Thymus (tissue), 14 donors: ENCODE measurements at places on chromosomes 7 and 10.
A peak's percentile ranks its signal among the peaks of the same experiment; 100 is the strongest.

DNA sequence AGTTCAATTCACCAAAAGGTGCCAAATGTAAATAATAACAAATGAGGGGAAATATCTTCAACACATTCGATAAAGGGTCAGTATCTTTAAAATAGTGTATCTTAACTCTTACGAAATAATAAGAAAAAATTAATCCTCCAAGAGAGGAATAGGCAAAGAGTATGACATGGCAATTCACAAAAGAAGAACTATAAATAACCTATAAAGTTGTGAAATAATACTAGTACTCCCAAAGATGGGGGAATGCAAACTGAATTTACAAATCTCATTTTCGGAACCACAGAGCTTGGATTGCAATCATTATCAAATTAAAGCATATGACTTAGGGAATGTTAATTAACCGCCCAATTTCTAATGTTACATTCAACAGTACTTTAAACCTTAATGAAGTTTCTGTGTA is 78.2 kb upstream of the TARP start:
- peaks cover 38% of the 10 kb centered on the region for H3K4me1 ChIP-seq
- H3K4me3 ChIP-seq: no peak overlapping the region
- no peak for DNase-seq

DNA sequence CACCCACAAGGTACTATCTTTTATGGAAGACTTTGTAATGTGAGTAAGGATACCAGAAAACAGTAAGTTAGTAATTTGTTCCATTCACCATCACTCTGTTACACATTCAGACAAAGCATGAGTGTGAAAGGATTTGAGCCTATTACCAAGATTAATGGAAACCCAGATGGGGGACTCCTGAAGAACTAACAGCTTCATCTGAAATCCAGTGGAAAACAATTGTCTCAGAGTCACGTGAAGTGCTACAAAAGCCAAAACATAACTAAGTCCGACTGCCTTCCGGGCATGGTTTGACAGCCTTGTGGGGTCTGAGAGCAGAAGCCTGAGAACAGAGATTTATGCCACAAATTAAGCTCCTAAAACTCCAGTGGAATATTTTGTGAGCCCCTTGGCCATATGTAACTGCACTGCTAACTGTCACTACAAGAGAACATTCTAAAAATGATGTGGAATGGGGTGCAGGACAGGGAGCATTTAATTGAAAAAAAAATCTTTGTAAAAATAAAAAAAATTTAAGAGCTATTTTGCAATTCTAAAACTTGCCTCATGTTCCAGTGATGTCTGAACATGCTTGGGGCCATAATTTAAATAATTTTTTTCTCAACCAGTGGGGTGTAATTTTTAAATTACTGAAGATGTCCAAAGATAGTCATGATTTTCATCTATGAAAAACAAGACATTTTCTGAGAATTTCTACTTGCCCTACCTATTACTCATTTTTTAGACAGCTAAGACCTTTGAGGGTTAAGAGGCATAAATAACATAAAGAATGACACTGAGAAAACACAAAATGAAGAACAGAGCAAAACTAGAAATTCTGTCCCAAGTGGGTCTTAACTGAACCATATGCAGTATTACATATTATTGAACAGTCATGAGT is 555.0 kb downstream of the INHBA start:
- no peak overlapping the region for H3K27ac ChIP-seq
- no peak overlapping the region for H3K4me3 ChIP-seq
- no peaks in the 10 kb centered on the region for H3K27me3 ChIP-seq
- DNase-seq: no peak
- H3K36me3 ChIP-seq: no peaks in the 10 kb centered on the region
- no peaks in the 10 kb centered on the region for H3K4me1 ChIP-seq

- no peaks in the 10 kb centered on the region for H3K36me3 ChIP-seq
- H3K27me3 ChIP-seq: no peaks in the 10 kb centered on the region
- no peak for DNase-seq
- H3K4me3 ChIP-seq: no peak overlapping the region
- no peaks in the 10 kb centered on the region for H3K4me1 ChIP-seq
Observed at GRCh38 chr7:119132436-119132835, 907.9 kb downstream of the ANKRD7 start.

GRCh38 chr7:1101563-1102431 is 13.9 kb downstream of the GPER1 start:
- H3K27me3 ChIP-seq: no peaks in the 10 kb centered on the region
- no peaks in the 10 kb centered on the region for H3K36me3 ChIP-seq
- H3K4me3 ChIP-seq: no peak overlapping the region
- DNase-seq: no peak

DNA sequence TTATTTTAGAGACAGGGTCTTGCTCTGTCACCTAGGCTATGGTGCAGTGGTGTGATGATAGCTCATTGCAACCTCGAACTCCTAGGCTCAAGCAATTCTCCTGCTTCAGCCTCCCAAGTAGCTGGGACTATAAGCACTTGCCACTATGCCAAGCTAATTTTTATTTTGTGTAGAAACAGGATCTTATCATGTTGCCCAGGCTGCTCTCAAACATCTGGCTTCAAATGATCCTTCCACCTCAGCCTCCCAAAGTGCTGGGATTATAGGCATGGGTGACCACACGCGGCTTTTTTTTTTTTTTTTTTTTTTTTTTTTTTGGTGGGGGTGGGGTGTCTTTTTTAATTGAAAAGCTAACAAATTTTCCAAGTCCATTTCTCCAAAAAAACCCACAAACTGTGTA is 18.4 kb downstream of the HPS6 start:
- no peaks in the 10 kb centered on the region for H3K36me3 ChIP-seq
- H3K4me3 ChIP-seq: no peak overlapping the region
- no peaks in the 10 kb centered on the region for H3K4me1 ChIP-seq

DNA sequence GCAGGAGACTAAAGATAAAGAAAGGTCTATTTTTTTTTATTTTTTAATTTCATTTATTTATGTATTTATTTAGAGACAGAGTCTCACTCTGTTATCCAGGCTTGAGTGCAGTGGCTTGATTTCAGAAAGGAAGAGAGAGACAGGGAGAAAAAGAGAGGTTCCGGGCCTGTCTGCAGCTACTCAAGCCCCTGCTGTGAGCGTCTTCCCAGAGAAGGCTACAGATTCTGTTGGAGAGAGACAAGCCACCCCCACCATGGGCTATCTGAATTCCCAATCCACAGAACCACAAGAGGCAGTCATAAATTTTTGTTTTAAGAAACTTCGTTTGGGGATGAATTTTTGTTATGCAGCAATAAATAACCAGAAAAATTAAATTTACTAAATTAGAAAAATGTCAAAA is 68.1 kb downstream of the CALN1 start:
- DNase-seq: no peak
- H3K27me3 ChIP-seq: no peaks in the 10 kb centered on the region
- no peak overlapping the region for H3K27ac ChIP-seq
- no peak overlapping the region for H3K4me3 ChIP-seq
- no peaks in the 10 kb centered on the region for H3K36me3 ChIP-seq
- H3K4me1 ChIP-seq: peaks cover 2% of the 10 kb centered on the region

- DNase-seq: no peak
- H3K4me1 ChIP-seq: no peaks in the 10 kb centered on the region
- no peaks in the 10 kb centered on the region for H3K27me3 ChIP-seq
- no peak overlapping the region for H3K27ac ChIP-seq
- H3K4me3 ChIP-seq: no peak overlapping the region
Observed at GRCh38 chr10:25758041-25758457, 176.0 kb upstream of the MYO3A start.

DNA sequence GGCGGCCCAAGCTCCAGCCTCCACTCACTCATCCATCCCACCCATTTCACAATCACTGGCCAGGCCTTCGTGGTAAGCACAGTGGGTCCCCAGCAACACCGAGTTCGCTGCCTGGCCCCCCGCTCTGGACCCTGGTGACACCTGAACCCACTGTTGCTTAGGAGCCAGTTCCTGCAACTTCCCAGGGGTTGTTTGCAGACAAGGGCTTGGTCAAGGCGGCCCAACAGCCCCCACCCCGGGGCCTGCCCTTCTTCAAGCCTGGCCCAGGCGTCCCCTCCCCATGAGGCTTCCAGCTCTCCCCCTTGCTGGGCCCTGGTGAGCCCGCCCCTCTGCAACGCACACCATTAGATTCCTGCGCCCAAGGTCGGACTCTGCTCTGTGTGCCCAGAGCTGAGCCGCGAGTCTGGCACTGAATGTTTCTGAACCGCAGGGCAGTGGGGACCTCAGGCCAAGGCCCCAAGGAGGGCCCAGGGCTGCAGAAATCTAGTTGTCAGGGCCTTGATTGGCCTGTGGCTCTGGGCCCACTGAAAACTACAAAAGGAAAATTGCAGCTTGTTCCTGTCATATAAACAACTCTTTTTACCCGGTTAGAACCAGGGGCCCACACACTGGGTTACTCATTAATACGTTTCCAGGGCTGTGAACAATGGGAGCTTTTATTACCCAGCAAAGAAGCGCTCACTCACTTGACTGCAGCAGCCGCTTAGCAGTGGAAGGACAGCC is 2.1 kb upstream of the COX19 start:
- H3K27me3 ChIP-seq: no peaks in the 10 kb centered on the region
- no peak overlapping the region for H3K27ac ChIP-seq
- DNase-seq: no peak
- peaks cover 4% of the 10 kb centered on the region for H3K36me3 ChIP-seq
- H3K4me3 ChIP-seq: no peak overlapping the region

DNA sequence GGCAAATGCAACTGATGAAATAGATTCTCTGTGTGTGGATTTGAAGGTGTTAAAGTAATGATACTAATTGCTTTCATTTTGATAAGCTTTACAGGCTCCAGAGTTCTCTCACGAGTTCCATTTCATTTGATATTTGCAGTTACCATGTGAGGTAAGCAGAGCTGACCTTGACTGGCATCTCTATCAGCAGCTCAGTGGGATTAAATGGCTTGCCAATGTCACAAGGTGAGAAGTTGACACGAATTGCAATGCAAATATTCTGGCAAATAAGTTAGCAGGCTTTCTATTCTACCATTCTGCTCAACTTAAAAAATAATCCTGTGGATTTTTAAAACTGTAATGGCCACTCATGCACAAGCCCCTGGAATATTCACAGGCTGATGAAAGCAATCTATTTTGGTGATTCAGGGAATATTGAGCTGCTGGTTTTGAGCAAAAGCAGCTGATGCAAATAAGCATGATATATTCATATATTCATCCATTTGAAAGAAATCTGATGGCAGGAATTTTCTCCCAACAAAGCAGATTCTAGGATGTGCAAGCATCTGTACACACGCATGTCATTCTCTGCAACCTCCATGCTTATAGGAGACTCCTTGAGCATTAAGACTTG is 64.5 kb upstream of the ANKRD1 start:
- peaks cover 71% of the 10 kb centered on the region for H3K4me1 ChIP-seq
- DNase-seq: no peak
- H3K4me3 ChIP-seq: no peak overlapping the region
- H3K36me3 ChIP-seq: peaks cover 7% of the 10 kb centered on the region
- peak overlapping the region; percentile 60 for H3K27ac ChIP-seq

DNA sequence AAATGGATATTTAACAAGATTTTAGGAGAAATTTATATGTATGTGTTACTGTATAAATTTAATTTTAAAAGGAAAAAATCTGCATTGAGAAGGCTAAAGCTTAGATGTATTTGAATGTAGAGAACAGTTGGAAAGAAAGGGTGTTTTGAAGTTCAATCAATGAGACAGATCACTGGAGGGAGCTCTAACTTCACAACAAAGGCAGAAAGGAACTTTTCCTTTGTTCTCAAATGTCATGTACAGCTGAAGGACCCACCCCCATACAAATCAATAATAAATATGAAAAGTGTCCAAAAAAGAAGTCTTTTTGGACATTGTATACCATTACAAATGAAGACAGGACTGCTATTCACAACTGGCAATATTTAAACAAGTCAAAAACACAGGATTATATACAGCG is 403.4 kb downstream of the DNAJB9 start:
- H3K4me1 ChIP-seq: no peaks in the 10 kb centered on the region
- no peaks in the 10 kb centered on the region for H3K27me3 ChIP-seq
- H3K27ac ChIP-seq: no peak overlapping the region
- no peak for DNase-seq
- H3K36me3 ChIP-seq: no peaks in the 10 kb centered on the region

DNA sequence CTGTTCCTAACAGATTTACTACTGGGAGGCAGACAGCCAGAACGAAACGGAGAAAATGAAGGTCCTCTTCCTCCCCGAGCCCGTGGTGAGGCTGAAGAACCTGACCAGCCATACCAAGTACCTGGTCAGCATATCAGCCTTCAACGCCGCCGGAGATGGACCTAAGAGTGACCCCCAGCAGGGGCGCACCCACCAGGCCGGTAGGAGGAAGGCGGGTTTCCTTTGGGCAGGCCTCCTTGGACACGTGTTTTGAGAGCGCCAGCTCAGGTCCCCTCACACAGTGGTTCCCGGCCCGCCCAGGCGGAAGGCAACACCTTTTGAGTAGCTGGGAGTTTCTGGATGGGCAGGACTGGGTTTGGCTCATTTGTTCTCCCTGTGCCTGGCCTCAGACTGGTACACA is 474.0 kb upstream of the FOXK1 start:
- H3K4me1 ChIP-seq: peaks cover 6% of the 10 kb centered on the region
- no peak overlapping the region for H3K27ac ChIP-seq
- H3K4me3 ChIP-seq: no peak overlapping the region
- no peaks in the 10 kb centered on the region for H3K27me3 ChIP-seq

DNA sequence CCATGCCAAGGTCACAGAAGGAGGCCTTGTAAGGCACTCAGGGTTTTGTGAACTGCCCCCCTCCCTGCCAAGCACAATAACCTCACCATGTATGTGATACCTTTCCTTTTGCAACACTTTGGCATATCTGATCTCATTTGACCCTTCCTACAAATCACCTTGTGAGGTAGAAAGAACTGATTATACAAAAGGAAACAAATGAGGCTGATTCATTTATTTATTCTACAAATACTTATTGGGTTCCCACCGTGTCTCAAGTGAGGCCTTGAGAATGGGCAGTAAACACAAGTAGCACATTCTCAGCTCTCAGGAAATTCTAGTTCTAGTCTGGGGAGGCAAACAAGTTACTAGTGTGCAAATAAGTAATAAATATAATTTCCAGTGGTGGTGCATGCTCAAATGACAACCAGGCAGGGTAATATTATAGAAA is 19.6 kb downstream of the PLCE1 start:
- no peaks in the 10 kb centered on the region for H3K36me3 ChIP-seq
- H3K4me3 ChIP-seq: no peak overlapping the region
- no peaks in the 10 kb centered on the region for H3K27me3 ChIP-seq
- H3K27ac ChIP-seq: no peak overlapping the region
- no peak for DNase-seq
- no peaks in the 10 kb centered on the region for H3K4me1 ChIP-seq

DNA sequence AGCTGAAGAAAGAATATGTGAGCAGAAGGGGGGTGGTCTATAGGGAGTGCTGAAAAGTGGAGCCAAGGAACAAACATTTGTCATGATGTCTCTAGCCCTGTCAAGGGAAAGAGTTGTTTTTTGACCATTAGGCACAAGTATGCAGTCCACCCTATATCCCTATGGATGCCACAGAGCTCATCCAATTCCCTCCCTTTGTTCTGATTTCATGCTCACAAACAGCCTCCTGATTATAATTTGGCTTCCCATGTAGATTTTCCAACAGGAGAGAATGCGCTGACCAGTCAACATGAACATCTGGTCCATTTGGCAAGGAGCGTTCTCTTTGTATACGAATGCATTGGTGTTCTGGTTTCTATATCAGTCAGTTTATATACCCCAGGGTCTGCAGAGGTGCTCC is 12.1 kb upstream of the CEP41 start:
- H3K27me3 ChIP-seq: no peaks in the 10 kb centered on the region
- H3K27ac ChIP-seq: no peak overlapping the region
- H3K36me3 ChIP-seq: no peaks in the 10 kb centered on the region
- H3K4me3 ChIP-seq: no peak overlapping the region
